Stimulated activated CD4-positive, alpha-beta T cell treated with anti-CD3 and anti-CD28 coated beads, Interleukin-1b, Interleukin-23, amount 100 ng/mL, for 1 hour (primary cell): ENCODE measurements at places on chromosomes 5 and 9.

DNA sequence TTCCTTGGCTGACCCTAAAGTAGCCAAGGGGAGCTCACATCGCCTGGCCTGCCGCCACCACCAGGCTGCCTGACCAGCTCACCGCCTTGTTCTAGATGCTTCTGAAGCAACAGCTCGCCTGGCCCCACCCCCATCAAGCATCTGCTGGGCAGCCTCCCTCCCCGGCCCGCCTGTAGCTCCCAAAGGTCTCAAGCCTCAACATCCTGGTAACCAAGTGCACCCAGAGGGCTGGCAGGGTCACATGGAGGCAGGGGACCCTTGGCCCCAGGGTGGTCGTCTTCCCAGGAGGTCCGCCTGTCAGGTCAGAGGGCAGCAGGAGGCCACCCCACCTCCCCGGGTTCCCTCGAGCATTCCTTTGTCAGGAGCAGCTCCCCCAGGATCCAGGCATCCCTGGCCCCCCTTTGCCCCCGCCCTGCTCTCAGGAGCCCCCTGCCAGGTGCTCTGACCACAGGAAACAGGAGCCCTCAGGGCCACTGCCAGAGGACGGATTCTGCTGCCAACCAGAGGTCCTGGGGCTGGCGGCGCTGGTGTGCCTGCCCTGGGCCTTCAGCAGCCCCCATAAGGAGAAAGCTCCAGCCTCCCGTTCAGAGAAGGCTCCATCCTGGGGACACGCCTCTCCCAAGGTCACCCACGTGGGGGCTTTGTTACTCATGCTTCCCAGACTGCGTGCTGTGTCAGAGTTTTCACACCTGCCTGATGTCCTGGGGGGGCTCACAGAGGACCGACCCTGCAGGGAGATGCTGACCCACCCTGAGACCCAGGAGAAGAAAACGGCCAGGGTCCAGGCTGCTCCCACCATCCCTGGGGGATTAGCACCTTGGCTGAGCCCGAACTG lies 3.5 kb upstream of the LRRC14B start:
- no peak for DNase-seq

GRCh38 chr5:54317511-54318260 lies 7.3 kb upstream of the ARL15 start:
- DNase-seq: no peak

- no peak for DNase-seq
These were observed 4.3 kb upstream of the MRNIP start for GRCh38 chr5:179862891-179863290.

DNA sequence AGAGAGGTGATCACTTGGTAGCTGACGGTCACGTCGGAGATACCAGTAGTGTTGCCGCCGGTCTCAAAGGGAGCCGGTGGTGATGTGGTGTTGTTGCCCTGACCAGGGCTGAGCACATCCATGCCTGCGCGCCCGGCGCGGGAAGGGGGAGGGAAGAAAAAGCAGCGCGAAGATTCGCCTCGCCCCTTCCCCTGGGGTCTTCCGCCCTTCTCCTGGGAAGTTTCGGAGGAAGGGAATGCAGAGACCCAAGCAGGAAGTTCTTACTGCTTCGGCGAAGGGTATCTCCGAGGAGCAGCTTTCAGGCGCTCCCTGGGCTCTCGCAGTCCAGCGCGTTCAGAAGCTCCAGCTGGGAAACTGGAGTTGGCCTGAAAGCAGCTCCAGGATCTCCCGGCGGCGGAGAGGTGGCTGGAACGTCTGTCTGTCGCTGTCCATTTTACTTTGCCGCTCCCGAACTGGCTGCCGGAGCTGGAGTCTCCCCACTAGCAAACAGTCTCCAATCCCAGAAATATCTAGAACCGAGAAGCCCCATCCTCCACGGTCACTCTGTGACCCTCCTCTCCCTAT lies 565 bp downstream of the HTR1A start:
- no peak for DNase-seq

GRCh38 chr9:127833555-127833954 lies 20.9 kb downstream of the ENG start:
- DNase-seq: no peak

DNA sequence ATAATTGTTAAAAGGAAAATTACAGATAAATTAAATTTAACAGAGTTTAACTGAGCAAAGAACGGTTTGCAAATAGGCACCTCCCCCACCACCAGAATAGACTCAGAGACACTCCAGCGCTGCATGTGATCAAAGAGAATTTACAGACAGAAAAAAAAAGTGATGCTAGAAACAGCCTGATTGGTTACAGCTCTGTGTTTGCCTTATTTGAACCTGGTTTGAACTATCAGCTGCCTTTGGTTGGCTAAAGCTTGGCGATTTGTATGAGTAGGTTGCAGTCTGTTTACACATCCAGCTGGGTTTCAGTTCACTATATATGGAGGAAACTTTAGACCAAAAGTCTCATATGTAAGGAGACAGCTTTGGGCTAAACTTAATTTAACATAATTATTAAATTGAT lies 249.1 kb downstream of the ENC1 start:
- DNase-seq: no peak

- DNase-seq: no peak
These were observed 67.2 kb upstream of the CCDC152 start for GRCh38 chr5:42689391-42689790.

DNA sequence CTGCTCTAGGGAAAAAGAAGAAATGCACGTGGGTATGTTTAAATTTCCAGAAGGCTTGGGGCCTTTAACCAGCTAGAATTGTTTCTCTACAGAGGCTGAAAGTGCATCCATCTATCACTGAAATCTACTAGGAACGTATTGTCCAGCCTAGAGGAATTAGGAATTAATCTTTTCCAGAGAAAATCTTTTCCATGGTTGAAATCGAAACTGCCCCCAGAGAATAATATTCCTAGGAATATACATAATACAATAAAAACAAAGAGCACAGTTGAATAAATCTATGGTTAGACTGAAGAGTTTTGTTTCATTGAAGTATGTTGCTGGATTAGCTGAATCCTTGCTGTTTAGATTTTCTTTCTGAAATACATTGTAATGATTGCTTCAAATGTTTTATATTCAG lies 378.5 kb downstream of the PLK2 start:
- DNase-seq: no peak

GRCh38 chr5:167934551-167934971 lies 356.9 kb upstream of the WWC1 start:
- DNase-seq: no peak

- DNase-seq: no peak
These were observed 106.4 kb upstream of the COL5A1 start for GRCh38 chr9:134535171-134535570.

GRCh38 chr5:42880496-42881150 lies 68.9 kb upstream of the SELENOP start:
- no peak for DNase-seq

DNA sequence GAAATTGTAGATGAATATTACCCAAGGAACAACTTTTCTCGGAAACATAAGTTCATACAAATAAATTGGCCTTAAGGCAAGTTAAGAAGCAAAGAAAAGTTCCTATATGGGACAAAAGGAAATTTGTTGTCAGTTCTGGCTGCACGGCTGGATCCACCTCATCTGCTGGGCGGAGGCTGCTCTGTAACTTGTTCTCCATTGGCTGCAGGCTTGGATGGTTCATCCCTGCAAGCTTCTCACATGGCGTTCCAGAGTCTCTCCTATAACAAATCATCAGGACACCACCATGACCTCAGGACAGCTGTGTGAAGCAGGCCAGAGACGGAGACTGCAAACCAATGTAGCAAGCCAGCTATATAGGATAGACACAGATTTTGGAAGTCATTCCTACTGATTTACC lies 81.4 kb upstream of the DAB2 start:
- no peak for DNase-seq

DNA sequence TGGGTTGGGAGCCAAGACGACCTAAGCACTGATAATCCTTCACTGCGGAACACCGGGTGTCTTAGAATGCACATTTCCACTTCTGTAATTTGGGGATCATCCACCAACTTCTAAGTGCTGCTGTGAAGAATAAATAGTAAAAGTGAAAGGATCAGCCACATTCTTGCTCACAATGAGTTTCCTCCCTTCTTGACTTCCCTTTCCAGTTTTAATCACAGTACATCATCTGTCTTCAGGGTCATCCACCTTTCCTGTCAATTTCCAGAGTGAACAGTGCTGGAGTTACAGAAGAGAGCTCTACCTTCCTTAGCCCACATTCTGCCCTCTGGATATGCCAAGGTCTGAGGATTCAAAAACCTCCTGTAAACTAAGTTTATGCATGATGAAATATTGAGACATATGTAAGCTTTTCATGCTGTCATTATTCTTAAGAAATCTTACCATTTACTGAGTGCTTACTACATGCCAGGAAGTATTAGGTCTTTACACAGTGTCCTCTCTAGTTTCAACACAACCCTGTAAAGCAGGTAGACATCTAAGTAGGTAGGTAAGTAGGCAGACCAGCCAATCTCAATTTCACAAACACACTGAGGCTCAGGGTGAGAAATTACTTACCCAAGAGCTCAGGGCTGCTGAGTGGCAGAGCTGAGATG lies 105.2 kb downstream of the CDK5RAP2 start:
- no peak for DNase-seq
